ENCODE measurements at places on chromosomes 3 and 15. TPM values are rescaled to one million over a fixed set of nuclear protein-coding genes. Genes with fewer than 3 reads are reported as not detected.

Gene GP9
- not detected for total RNA-seq

Gene ADGRG7
- not detected for total RNA-seq

Gene CCR3
- total RNA-seq, result 0.20 TPM

DNA sequence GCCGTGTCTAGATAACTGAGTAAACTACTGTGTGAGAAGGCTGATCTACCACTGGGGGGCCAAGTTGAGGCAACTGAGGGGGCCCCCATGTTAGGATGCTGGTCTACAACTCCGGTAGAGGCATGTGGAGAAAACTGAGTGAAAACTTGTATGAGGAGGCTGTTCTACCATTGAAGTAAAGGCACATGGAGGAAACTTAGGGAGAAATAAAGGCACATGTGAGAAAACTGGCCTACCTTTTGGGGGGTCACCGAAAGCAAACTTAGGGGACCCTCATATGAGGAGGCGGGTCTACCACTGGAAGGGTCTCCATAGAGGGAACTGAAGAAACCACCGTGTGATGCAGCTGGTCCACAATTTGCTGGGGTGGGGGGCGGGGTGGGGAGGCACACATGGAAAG lies 155.2 kb downstream of the FBLN2 start:
- DNase-seq, result no peak

GRCh38 chr3:105722943-105723556 lies 145.8 kb downstream of the CBLB start:
- no peak for DNase-seq

- no peak for DNase-seq
Observed at GRCh38 chr3:62659660-62660059, 215.6 kb downstream of the CADPS start.

DNA sequence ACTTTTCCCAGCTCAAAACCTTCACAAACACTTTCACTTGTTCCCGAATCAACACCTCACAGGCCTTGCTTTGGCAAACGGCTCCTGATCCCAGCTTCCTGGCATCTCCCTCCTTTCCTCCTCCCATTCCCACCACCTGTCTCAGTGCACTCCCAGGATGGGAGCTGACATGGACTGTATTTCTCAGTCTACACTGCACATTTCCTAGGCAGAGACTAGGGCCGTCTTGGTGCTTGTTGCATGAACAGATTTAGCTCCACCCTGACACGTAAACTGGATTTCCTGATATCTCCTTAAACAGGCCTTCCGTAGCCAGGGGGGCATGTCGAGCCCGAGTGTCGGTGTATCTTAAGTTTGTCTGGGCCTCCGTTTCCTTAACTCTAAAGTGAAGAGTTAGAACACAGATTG lies 790 bp upstream of the WHAMM start:
- DNase-seq, result no peak

- peak; percentile 86 for DNase-seq
Observed at GRCh38 chr3:172155897-172156585, 116.7 kb downstream of the FNDC3B start.

GRCh38 chr3:107846279-107846852 lies 244.5 kb downstream of the CD47 start:
- DNase-seq, result peak; percentile 67

GRCh38 chr15:68834346-68834745 lies 13.7 kb upstream of the ANP32A start:
- no peak for DNase-seq

DNA sequence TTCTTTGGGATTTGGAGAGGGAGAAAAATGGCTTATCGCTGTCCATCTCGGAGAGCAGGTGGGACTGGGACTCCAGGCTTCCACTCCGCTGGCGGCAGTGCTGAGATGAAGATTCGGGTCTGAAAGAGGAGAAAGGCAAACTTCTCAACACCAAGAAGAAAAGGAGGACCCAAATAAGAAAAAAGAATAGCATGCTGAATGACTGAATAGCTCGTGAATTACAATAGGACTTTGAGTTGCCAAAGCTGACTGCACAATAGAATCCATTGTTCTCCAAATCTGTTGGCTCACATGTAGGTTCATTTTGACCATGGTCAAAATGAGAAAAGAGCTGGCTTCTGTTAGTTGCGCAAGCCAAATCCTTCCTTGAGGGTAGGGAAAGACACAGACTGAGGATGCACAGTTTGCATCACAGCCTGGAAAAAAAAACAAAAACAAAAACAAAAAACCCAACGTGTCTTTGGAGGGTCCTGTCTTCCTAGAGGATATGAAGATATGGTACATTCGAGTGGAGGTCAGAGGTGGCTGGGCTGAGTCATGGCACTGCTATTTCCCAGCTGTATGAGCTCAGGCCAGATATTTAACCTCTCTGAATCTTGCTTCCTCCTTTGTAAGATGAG lies 59.3 kb upstream of the LMOD3 start:
- DNase-seq, result peak; percentile 46
